ENCODE measurements at places on chromosomes 5 and 9. TPM values are rescaled to one million over a fixed set of nuclear protein-coding genes. Genes with fewer than 3 reads are reported as not detected.

GBGT1 gene
- total RNA-seq: 98.4 TPM

GPR150 gene
- not detected for total RNA-seq

FOXD4L5 gene
- 0.10 TPM for total RNA-seq

SLC22A5 gene
- total RNA-seq: 1.2 TPM

PTGES2 gene
- total RNA-seq: 39.8 TPM

DELE1 gene
- total RNA-seq: 115 TPM

FUT7 gene
- total RNA-seq: not detected

- H3K4me3 ChIP-seq: no peak overlapping the region
- no peaks in the 10 kb centered on the region for H3K36me3 ChIP-seq
- DNase-seq: no peak
- H3K4me1 ChIP-seq: no peaks in the 10 kb centered on the region
Observed at GRCh38 chr5:162444129-162444762, 376.7 kb downstream of the GABRG2 start.

GRCh38 chr5:95280401-95281095, 4.3 kb downstream of the MCTP1 start:
- no peak overlapping the region for H3K4me3 ChIP-seq
- H3K27me3 ChIP-seq: peaks cover 10% of the 10 kb centered on the region
- peaks cover 5% of the 10 kb centered on the region for H3K4me1 ChIP-seq
- no peak overlapping the region for H3K27ac ChIP-seq
- no peaks in the 10 kb centered on the region for H3K36me3 ChIP-seq
- no peak for DNase-seq

GRCh38 chr5:72305194-72306142, 14.6 kb downstream of the MRPS27 start:
- peaks cover 4% of the 10 kb centered on the region for H3K36me3 ChIP-seq
- no peak for DNase-seq
- peak overlapping the region; percentile 91 for H3K27ac ChIP-seq
- no peak overlapping the region for H3K4me3 ChIP-seq
- peaks cover 18% of the 10 kb centered on the region for H3K4me1 ChIP-seq

DNA sequence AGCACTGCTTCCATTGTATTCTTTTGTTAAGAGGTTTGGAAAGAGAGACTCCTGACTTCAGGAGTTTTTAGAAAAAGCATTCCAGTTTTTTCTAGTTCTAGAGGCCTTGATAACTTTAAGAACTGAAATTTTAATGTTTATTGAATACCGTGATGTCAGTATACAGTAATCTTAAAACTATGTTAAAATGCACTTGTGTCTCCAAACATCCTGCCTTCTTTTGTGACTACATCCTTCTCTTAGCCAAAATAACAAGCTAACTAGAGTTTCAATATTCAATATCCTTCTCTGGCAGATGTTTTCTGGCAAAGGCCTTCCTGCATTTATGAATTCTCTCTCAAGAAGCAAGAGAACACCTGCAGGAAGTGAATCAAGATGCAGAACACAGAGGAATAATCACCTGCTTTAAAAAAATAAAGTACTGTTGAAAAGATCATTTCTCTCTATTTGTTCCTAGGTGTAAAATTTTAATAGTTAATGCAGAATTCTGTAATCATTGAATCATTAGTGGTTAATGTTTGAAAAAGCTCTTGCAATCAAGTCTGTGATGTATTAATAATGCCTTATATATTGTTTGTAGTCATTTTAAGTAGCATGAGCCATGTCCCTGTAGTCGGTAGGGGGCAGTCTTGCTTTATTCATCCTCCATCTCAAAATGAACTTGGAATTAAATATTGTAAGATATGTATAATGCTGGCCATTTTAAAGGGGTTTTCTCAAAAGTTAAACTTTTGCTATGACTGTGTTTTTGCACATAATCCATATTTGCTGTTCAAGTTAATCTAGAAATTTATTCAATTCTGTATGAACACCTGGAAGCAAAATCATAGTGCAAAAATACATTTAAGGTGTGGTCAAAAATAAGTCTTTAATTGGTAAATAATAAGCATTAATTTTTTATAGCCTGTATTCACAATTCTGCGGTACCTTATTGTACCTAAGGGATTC, 43.1 kb downstream of the NDFIP1 start:
- peaks cover 19% of the 10 kb centered on the region for H3K4me1 ChIP-seq
- peaks cover 13% of the 10 kb centered on the region for H3K36me3 ChIP-seq
- no peak overlapping the region for H3K27ac ChIP-seq

- H3K27ac ChIP-seq: no peak overlapping the region
- H3K4me3 ChIP-seq: no peak overlapping the region
- no peaks in the 10 kb centered on the region for H3K36me3 ChIP-seq
Observed at GRCh38 chr9:68462105-68462775, 78.4 kb downstream of the TMEM252 start.

DNA sequence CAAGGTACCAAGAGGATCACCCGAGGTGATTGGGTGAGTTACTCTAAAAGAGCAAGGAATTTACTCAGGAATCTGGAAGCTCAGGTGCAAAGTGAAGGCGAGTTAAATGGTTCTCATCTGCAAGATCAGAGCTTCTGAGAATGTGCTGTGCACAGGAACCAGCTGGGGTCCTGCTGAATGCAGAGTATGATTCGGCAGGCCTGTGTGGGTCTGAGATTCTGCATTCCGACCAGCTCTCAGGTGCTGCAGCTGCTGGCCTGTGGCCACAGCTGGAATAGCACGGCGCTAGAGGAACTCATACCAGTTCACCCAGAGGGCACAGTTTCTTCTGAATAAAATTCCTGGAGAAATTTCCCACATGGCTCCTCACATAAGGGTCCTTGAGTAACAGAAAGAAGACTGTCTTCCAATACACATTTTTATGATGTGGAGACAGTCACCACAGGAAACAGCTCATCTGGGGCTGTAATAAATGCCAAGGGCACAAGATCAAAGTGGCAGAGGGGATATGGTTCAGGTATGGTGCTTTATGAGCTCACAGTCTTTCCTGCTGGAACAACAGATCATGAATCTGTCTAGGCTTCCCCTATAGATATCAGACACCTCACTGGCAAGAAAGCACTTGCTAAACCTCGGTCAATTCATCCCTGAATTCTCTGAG, 83.9 kb downstream of the PTPN3 start:
- DNase-seq: no peak
- H3K36me3 ChIP-seq: no peaks in the 10 kb centered on the region
- H3K27me3 ChIP-seq: no peaks in the 10 kb centered on the region
- no peak overlapping the region for H3K27ac ChIP-seq
- H3K4me3 ChIP-seq: no peak overlapping the region

DNA sequence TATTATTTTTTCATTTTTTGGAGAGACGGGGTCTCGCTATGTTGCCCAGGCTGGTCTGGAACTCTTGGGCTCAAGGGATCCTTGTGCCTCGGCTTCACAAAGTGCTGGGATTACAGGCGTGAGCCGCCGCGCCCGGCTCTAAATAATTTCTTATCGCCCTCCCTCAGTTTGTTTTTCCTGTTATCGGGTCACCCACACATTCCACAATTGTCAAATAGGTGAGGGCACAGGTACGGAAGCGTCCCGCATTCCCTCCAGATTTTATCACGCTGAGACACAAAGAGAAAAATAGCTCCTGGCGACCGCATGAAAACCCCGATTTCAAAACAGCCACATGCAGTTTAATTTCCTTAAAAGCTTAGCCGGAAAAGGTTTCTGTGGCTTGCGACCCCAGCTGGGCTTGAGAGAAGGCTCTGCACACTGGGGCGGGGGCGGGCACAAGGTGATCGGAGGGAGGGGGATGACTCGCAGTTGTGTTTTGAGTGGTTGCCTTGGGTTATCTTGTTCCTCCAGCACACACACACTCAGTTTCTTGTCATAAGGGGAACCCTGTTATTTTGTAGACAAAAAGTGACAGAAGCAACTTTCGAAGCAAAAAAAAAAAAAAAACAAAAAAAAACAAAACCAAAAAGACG, 717 bp upstream of the IQGAP2 start:
- H3K36me3 ChIP-seq: no peaks in the 10 kb centered on the region
- H3K27me3 ChIP-seq: peaks cover 2% of the 10 kb centered on the region
- peak overlapping the region; percentile 92 for H3K4me3 ChIP-seq
- peaks cover 18% of the 10 kb centered on the region for H3K4me1 ChIP-seq

DNA sequence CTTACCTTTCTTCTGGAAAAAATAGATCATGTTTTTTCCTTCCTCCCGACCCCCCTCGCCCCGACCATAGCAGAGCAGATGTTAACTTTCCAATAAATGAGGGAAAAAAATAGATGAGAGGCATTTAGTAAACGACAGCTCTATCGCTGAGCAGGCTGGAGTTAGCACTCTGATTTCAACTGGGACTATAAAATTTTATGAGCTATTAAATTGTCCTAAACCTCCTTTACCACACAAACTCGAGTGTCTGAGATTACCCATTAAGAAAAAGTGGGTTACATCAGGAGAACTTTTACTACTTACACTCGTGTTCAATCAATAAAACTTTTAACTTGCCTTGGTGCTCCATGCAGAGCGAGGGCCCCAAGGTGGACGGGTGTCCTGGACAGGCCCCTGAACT, 59.8 kb upstream of the RNU6ATAC start:
- H3K36me3 ChIP-seq: no peaks in the 10 kb centered on the region
- no peak overlapping the region for H3K27ac ChIP-seq
- peaks cover 12% of the 10 kb centered on the region for H3K27me3 ChIP-seq

GRCh38 chr5:149849966-149850910, 94.4 kb downstream of the PDE6A start:
- peaks cover 5% of the 10 kb centered on the region for H3K27me3 ChIP-seq
- H3K4me3 ChIP-seq: no peak overlapping the region
- no peak for DNase-seq
- no peaks in the 10 kb centered on the region for H3K4me1 ChIP-seq

DNA sequence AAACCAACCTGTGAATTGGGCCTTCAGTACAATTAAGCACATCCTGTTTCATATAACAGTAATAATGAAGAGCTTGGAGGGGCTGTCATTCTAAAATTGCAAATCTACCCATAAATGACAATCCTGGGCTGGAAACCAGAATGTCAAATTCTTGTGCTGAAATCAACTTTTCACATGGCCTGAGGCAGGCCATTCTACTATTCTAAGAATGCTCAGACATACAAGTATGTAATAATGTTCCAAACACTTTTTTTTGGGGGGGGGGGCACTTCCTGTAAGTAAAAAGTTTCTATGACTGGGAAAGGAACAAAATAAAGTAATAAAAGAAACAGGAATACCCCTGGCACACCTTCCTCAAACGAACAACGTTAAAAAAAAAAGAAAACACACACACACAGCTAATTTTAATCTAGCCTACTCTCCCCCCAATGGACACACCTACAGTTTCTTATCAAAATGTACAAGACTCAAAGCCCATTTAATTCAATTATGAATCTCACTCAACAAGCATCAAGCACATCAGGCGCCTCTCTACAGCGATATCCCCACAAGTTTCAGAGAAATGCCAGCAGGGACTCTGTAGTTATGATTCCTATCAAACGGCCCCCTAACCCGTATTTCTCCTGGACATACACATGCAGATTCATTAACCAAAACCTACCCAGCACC, 1.4 kb downstream of the ETF1 start:
- peaks cover 5% of the 10 kb centered on the region for H3K36me3 ChIP-seq
- peaks cover 20% of the 10 kb centered on the region for H3K27me3 ChIP-seq
- H3K4me1 ChIP-seq: peaks cover 38% of the 10 kb centered on the region
- peak overlapping the region; percentile 99 for H3K27ac ChIP-seq

GRCh38 chr5:74514888-74515551, 125.5 kb downstream of the ENC1 start:
- H3K4me3 ChIP-seq: no peak overlapping the region
- no peaks in the 10 kb centered on the region for H3K36me3 ChIP-seq
- peaks cover 4% of the 10 kb centered on the region for H3K27me3 ChIP-seq

- H3K36me3 ChIP-seq: no peaks in the 10 kb centered on the region
- H3K4me1 ChIP-seq: peaks cover 23% of the 10 kb centered on the region
- H3K27ac ChIP-seq: peak overlapping the region; percentile 46
- H3K4me3 ChIP-seq: no peak overlapping the region
- DNase-seq: peak; percentile 16
Observed at GRCh38 chr9:19174127-19174912, 47.0 kb upstream of the PLIN2 start.

- H3K4me3 ChIP-seq: no peak overlapping the region
- no peaks in the 10 kb centered on the region for H3K36me3 ChIP-seq
- peaks cover 3% of the 10 kb centered on the region for H3K4me1 ChIP-seq
- DNase-seq: no peak
Observed at GRCh38 chr5:94283093-94283492, 335.3 kb downstream of the KIAA0825 start.

GRCh38 chr9:34809504-34810186, 99.7 kb upstream of the CCL21 start:
- peak; percentile 48 for DNase-seq
- peaks cover 4% of the 10 kb centered on the region for H3K27me3 ChIP-seq
- H3K36me3 ChIP-seq: peaks cover 6% of the 10 kb centered on the region
- no peak overlapping the region for H3K27ac ChIP-seq

DNA sequence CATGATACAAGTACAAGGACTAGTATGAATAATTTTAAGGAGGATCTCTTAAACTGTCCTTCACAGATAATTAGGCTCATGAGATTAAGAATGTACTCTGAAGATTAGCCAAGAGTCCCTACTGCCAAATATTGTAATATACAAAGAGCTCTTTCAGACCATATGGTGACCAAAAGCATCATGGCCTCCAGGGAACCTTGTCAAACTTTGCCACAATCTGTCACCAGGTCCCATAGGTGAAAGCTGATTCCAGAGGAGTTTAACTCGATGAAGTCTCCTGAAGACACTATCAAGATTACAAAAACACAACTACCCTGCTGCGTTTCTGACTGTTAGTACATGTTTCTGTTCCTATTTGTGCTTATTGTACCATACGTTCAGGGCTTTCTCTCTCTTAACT, 395.4 kb upstream of the ITGA1 start:
- no peaks in the 10 kb centered on the region for H3K36me3 ChIP-seq
- no peak overlapping the region for H3K27ac ChIP-seq
- H3K27me3 ChIP-seq: peaks cover 2% of the 10 kb centered on the region
- H3K4me1 ChIP-seq: no peaks in the 10 kb centered on the region

- H3K27me3 ChIP-seq: no peaks in the 10 kb centered on the region
- no peak overlapping the region for H3K4me3 ChIP-seq
- no peak for DNase-seq
- H3K27ac ChIP-seq: no peak overlapping the region
- no peaks in the 10 kb centered on the region for H3K4me1 ChIP-seq
- no peaks in the 10 kb centered on the region for H3K36me3 ChIP-seq
Observed at GRCh38 chr9:76044266-76044819, 153.9 kb downstream of the PCSK5 start.

- no peaks in the 10 kb centered on the region for H3K36me3 ChIP-seq
- H3K27me3 ChIP-seq: peaks cover 1% of the 10 kb centered on the region
- H3K4me1 ChIP-seq: peaks cover 15% of the 10 kb centered on the region
- no peak for DNase-seq
Observed at GRCh38 chr5:35855187-35855586, 1.5 kb upstream of the IL7R start.

DNA sequence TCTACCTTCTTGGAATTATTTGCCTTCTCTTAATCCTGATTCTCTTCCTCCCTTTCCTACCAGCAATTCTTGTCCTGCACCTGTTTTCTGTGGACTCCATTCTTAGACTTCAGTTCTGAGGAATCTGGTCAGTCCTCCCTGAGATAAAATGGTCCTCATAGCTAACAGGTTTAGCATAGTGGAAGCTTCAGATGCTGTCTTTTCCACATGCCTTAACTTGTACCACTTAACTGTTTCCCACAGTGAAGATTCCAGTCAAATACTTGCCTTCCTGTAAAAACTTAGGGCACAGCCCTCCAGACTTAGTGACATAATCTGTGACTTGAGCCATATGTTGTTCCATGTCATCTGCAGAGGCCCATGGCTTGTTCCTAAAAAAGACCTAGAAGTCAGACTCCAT, 261.3 kb downstream of the CWC27 start:
- DNase-seq: no peak
- H3K27ac ChIP-seq: no peak overlapping the region
- H3K4me3 ChIP-seq: no peak overlapping the region
- peaks cover 2% of the 10 kb centered on the region for H3K27me3 ChIP-seq
- H3K36me3 ChIP-seq: peaks cover 3% of the 10 kb centered on the region

GRCh38 chr5:170484847-170485615, 18.8 kb upstream of the KCNIP1 start:
- H3K27me3 ChIP-seq: no peaks in the 10 kb centered on the region
- peaks cover 6% of the 10 kb centered on the region for H3K4me1 ChIP-seq
- DNase-seq: no peak
- no peaks in the 10 kb centered on the region for H3K36me3 ChIP-seq

Data from endothelial cell (in vitro differentiated cells).